ENCODE measurements at places on chromosomes 3 and 15.

DNA sequence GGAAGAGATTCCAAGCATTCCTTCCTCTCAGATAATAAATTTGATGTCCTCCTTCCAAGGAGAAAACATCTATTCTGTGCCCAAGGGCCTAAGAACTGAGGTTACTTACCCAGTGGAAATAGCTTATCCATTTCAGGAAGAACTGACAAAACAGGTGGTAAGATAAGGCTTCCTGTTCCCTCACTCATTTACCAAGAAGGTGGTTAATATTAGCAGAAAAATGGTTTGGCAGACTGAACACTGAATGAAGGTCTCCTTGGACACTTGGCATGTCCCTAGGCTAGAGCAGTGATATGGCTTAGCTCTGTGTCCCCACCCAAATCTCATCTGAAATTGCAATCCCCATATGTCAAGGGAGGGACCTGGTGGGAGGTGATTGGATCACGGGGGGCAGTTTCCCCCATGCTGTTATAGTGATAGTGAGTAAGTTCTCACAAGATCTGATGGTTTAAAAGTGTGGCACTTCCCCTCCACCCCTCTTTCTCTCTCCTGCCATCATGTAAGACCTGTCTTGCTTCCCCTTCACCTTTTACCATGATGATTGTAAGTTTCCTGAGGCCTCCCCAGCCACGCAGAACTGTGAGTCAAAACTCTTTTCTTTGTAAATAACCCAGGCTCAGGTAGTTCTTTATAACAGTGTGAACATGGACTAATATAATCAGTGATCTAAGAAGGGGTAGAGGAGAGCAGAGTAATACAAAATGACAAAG is 127.4 kb downstream of the ST8SIA2 start:
- no peak for DNase-seq

- DNase-seq: no peak
These were observed 49.0 kb downstream of the EHHADH start for GRCh38 chr3:185204894-185205293.

DNA sequence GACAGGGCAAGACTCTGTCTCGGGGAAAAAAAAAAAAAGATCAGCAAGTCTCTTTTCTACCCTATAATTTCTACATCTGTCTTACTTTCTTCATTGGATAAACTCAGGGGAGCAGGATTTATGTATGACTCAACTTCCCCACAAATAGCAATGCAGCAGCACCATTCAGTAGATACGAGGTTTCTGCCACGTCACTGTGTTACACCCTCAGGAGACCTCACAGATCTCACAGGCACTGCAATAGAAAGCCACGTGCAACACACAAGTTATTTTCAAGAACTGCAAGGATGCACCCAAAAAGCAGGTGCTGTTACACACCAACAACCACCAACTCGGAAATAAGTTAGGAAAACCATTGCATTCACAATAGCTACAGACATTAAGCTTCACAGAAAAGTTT is 30.2 kb downstream of the TSPAN3 start:
- DNase-seq: no peak

DNA sequence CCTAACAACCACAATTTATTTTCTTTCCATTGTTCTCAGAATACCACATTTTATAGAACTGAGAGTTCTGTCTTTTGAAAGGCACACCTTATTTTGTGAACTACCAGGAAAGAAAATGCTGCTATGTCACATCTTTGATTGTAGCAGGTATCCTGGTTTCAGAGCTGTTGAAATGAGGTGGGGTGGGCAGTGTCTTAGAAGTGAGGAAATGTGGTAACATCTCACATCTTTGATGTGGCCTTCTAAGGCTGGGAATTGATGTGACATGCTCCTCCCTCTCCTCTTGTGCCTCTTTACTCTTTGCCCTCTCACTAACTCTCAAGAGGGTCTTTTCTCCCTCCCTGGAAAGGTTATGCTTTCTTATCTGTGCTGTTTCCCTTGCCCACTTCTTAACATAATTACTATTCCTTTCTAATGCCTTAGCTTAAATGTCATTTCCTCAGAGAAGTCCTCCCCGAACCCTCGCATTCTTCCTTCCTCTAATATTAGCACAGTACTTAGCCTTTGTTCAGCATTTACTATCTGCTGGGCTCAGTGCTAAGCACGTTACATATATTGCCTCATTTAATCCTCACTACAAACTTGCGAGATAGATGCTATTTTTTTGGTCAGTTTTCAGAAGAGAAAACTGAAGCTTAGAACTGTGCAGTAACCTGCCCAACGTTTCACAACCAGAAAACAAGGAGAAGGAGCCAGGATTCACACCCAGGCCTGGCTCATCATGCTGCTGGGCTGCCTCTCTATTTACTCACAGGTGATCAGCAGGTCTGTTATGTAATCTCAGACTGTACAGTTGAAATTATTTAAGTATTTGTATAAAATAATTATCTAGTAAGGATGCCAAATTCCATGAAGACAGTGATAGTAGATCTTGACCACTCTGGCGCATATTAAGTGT is 24.0 kb upstream of the SPTSSB start:
- DNase-seq: no peak

- no peak for DNase-seq
These were observed 70.3 kb downstream of the RORA start for GRCh38 chr15:61158504-61159407.

GRCh38 chr15:38614621-38615020 is 50.0 kb upstream of the RASGRP1 start:
- DNase-seq: no peak

DNA sequence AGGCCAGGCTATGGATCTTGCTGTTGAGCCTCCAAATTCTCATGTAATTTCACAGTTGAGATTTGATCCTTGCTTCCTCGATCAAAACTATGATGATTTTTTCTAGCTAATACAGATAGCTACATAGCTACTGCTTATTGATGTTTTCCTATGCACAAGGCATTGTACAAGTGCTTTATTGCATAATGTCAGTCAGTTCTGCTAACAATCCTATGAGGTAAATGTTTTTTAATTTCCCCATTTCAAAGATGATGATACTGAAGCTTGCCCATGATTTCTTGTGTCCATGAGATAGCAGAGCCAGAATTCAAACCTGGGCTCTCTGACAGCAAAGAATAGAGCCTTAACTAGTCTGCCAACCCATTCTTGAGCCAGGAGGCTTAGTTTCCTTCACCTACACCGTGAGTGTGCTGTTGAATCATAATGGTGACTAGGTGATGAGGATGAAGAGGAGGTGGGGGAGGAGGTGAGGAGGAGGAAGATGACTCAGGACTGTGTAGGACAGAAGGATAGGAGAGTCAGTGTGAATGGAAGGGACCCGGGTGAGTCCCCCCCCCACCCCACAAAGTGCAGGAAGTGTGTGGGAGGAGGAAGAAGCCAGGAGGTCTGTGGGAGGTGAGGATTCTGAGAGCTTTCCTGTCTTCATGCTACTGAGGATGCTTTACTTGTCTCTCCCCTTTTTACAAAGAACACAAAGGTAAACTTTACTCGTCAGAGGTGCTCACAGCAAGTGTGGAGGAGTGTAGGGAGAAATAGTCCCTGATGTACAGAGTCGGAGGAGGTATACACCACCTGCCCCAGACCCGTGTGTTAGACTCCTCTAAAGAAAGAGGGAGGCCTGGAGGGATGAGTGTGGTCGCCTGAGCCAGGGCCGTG is 3.6 kb downstream of the TAGLN3 start:
- no peak for DNase-seq

GRCh38 chr3:32340039-32340438 is 51.6 kb upstream of the CMTM7 start:
- no peak for DNase-seq

GRCh38 chr15:64901914-64902313 is 9.8 kb upstream of the ANKDD1A start:
- DNase-seq: no peak

- DNase-seq: no peak
These were observed 87.2 kb downstream of the HMG20A start for GRCh38 chr15:77507911-77508310.

DNA sequence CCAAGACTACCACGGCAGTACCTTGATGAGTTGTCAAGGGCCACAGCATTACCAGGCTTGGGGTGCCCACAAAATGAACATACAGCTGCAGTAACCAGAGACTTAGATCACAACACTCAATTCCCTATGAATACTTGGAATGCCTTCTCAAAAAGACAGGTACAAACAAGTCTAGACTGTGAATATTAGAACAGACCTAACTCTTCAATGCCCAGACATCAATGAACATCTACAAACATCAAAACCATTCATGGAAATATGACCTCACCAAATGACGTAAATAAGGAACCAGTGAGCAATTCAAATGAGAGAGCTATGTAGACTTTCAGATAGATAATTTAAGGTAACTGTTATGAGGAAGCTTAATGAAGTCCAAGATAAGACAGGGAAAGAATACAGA is 185.1 kb upstream of the POU1F1 start:
- DNase-seq: no peak

- DNase-seq: no peak
These were observed 90.1 kb downstream of the AAGAB start for GRCh38 chr15:67164401-67164791.

- DNase-seq: no peak
These were observed 379.1 kb downstream of the CADM2 start for GRCh38 chr3:85337895-85338294.

- no peak for DNase-seq
These were observed 692 bp upstream of the C15orf39 start for GRCh38 chr15:75200765-75201615.

- DNase-seq: no peak
These were observed 37.9 kb upstream of the CTSH start for GRCh38 chr15:78982736-78983135.

DNA sequence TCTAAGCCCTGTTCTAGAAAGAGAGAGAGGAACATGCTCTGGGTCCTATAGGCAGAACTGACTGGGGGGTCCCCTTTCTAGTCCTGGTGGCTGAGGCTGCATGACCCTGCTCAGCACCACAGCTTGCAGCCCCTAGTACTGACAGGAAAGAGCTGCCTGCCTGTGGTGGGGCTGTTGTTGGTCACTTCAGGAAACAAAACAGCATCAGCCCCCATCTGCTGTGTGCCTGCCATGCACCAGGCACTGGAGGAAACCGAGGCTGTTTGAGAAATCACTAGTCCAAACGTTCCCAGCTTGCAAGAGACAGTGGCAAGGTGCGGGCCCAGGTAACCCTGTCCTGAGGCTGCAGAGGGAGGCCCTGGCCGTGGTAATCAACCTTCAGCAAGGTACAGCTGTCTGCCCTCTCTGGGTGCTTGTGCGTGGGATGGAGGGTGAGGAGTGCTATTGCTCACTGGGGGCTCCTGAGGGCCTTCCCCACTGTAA is 90.6 kb downstream of the IQSEC1 start:
- DNase-seq: no peak

GRCh38 chr15:64122936-64123351 is 27.2 kb downstream of the SNX1 start:
- DNase-seq: no peak

Data from BJ (cell line).